ENCODE measurements at places on chromosomes 6 and 20.

DNA sequence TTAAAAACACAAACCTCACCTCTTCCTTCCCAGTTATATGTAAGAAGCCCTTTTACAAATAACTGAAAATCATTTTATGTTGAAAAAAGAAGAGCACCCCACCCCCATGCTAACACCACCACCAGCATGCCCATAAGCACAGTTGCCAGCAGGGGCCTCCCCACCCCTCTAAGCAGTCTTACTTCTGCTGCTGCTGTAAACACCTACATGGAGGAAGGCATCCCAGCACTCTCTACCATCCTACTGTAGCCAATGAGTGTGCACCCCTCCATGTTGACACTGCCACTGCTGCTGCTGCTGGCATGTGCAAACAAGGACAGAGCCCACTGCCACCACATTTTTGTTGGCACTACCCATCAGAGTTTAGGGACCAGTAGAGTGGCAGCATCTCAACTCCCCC lies 49.6 kb upstream of the PHIP start:
- H3K27ac ChIP-seq, result no peak overlapping the region
- no peaks in the 10 kb centered on the region for H3K27me3 ChIP-seq
- no peak overlapping the region for H3K4me3 ChIP-seq
- no peaks in the 10 kb centered on the region for H3K4me1 ChIP-seq
- DNase-seq, result no peak
- no peaks in the 10 kb centered on the region for H3K36me3 ChIP-seq

- H3K36me3 ChIP-seq, result no peaks in the 10 kb centered on the region
- no peaks in the 10 kb centered on the region for H3K4me1 ChIP-seq
- H3K27ac ChIP-seq, result no peak overlapping the region
Observed at GRCh38 chr20:60494476-60494875, 536.3 kb downstream of the CDH26 start.

DNA sequence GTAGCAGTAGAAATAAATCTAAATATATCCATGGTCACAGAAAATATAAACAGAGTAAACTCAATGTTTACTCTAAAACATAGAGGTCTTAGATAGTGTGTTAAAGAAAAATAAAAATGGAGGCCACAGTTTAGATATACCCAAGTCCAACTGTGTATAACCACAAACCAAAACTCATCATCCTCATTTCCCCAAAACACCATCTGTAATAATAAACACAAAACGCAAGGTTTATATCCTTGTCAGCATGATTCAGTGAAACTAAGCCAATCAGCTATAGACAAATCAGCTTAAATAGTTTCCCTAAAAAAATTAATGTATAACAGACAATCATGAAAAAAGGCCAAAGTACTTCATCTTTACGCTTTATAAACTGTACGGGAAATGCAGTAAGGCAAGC lies 2.7 kb upstream of the HACE1 start:
- no peak overlapping the region for H3K4me3 ChIP-seq
- no peak for DNase-seq
- no peak overlapping the region for H3K27ac ChIP-seq

DNA sequence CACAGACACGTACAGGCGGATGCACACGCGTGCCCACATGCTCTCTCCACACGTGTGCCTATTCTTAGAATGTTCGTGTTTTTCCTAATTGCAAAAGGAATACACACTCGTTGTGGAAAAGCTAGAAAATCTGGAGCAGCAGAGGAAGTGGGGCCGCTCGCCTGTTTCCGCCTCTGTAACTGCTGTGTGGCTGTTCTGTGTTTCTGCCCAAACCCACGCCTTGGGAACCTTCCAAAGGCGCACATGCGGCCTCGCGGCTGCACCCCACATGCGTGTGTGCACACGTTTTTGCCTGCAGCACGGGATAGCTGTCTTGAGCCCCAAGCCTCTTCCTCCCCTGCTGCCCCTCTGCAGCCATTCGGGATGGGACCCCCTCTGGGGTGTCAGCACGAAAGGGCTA lies 12.2 kb downstream of the SLC17A9 start:
- no peaks in the 10 kb centered on the region for H3K36me3 ChIP-seq
- H3K4me3 ChIP-seq, result no peak overlapping the region
- H3K27ac ChIP-seq, result no peak overlapping the region
- no peaks in the 10 kb centered on the region for H3K27me3 ChIP-seq
- DNase-seq, result no peak
- no peaks in the 10 kb centered on the region for H3K4me1 ChIP-seq

DNA sequence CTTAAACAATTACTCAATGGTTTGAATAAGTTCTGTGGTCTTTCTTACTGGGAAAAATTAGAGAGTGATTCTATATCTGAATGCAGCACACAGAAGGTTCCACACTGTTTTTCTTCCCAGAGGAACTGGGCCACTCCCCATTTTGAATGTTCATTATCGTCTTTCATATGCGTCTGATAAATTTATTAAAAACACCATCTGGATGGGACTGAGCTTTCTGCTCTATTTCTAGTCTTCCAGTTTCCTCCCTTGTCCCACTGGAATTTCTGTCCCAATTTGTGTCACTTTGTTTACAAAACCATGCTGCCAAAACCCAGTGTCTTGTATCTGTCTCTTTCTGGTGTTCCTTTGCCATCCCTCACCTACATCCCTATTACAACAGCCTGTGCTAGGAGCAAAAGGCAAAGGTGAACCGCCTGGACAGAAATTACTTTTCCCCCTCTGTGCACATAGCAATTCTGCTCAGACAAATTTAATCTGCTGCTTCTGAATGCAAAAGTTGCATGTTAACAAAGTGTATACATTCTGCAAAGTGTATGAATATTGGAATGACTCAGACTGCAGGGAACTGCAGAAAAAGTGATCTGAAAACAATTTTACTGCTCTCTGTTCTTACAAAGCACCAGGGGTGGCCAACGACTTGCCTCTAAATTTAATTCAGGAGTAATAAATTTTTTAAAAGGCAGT lies 333.6 kb downstream of the BTBD9 start:
- DNase-seq, result no peak
- no peaks in the 10 kb centered on the region for H3K27me3 ChIP-seq
- H3K4me3 ChIP-seq, result no peak overlapping the region
- H3K4me1 ChIP-seq, result no peaks in the 10 kb centered on the region

DNA sequence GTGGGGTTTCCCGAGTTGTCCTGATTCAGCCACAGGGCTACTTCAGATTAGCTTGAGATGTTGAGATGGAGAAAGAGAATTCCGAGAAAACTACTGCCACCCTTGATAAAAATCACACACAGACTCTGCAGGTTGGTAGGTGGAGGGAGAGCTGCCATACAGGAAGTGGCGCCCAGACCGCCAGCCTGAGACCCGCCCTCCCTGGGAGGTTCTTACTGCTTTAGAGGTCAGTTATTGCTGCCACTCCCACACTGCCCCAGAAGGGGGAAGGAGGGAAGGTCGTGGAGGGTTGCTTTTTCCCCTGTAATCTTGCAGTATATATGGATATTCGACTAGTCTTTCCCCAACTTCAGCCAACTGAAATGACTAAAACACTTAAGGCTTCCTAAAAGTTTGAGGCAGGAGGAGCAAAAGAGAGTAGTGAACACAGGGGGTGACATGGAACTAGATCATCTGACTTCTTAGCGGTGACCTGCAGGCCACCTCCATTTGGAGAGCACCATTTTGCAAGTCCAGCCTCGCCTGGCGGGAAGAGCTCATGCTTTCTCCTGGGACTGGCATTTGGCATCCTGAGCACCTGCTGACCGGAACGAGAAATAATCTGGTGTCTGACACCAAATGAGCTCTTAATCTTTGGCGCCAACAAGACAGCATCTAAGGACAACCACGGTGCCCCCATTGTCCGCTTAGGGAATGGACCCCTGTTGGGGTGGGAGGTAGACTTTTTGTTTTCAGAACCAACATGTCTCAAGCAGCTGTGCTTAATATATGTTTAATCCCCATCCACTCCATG lies 35.7 kb upstream of the SLC22A1 start:
- DNase-seq, result no peak
- no peaks in the 10 kb centered on the region for H3K27me3 ChIP-seq
- no peak overlapping the region for H3K4me3 ChIP-seq
- no peak overlapping the region for H3K27ac ChIP-seq
- no peaks in the 10 kb centered on the region for H3K36me3 ChIP-seq

GRCh38 chr6:79821859-79822258 lies 125.5 kb downstream of the ELOVL4 start:
- H3K27ac ChIP-seq, result no peak overlapping the region
- no peaks in the 10 kb centered on the region for H3K36me3 ChIP-seq
- H3K27me3 ChIP-seq, result no peaks in the 10 kb centered on the region
- no peaks in the 10 kb centered on the region for H3K4me1 ChIP-seq

GRCh38 chr6:10557913-10558312 lies 36.8 kb downstream of the GCNT2 start:
- no peak overlapping the region for H3K4me3 ChIP-seq
- no peak overlapping the region for H3K27ac ChIP-seq
- H3K4me1 ChIP-seq, result peaks cover 2% of the 10 kb centered on the region
- H3K36me3 ChIP-seq, result no peaks in the 10 kb centered on the region
- H3K27me3 ChIP-seq, result no peaks in the 10 kb centered on the region

DNA sequence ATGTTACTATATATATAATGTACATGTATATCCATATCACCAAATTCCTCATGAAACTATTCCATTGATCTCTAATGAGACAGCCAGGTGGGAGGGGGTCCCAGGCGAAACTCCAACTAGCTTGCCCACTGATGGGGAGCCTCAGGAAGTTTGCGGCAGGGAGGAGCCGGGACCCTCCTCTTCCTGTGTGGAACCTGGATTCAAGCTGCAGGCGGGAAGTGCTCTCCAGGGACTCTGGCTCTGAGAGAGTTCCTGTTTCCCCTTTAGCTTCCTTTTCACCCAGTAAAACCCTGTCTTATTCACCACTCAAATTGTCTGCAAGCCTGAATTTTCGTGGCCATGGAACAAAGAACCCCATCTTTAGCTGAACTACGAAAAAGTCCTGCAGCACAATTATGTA lies 152.2 kb downstream of the OPN5 start:
- no peak for DNase-seq
- no peaks in the 10 kb centered on the region for H3K4me1 ChIP-seq
- H3K27me3 ChIP-seq, result no peaks in the 10 kb centered on the region
- no peaks in the 10 kb centered on the region for H3K36me3 ChIP-seq

- no peaks in the 10 kb centered on the region for H3K27me3 ChIP-seq
- no peaks in the 10 kb centered on the region for H3K36me3 ChIP-seq
- no peak overlapping the region for H3K4me3 ChIP-seq
- peaks cover 10% of the 10 kb centered on the region for H3K4me1 ChIP-seq
- DNase-seq, result no peak
Observed at GRCh38 chr6:15305496-15305895, 59.6 kb downstream of the JARID2 start.

DNA sequence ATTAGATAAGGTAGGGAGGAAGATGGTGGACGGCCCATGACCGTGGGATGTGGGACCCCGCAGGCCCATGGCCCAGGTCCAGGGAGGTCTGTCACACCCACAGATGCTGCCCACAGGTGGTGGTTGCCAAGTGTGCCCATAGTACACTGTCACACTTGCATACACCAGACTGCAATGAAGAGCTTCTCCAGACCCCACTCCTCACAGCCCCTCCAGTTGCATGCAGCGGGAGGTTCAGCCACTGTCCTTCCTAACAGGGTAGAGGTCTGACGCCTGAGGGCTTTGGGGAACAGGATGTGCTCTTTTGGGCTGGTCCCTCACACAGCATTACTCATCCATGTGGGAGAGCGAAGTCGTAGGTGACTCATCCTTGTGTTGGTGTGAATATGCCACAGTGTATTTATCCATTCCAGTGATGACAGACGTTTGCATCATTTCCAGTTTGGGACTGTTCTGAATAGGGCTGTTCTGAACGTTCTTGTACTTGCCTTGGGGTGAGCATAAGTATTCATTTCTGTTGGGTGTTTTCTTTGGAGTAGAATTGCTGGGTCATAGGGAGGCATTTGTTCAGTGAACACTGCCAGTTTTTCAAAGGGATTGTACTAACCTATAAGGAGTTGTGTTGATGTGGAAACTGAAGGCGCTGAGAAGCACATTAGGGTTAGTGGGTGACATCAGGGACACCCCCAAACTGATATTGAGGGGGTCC lies 10.1 kb upstream of the PYGB start:
- no peak overlapping the region for H3K27ac ChIP-seq
- H3K4me3 ChIP-seq, result no peak overlapping the region
- H3K36me3 ChIP-seq, result no peaks in the 10 kb centered on the region
- H3K27me3 ChIP-seq, result no peaks in the 10 kb centered on the region
- H3K4me1 ChIP-seq, result peaks cover 8% of the 10 kb centered on the region

GRCh38 chr6:106108129-106108528 lies 22.0 kb downstream of the PRDM1 start:
- no peaks in the 10 kb centered on the region for H3K36me3 ChIP-seq
- H3K27me3 ChIP-seq, result no peaks in the 10 kb centered on the region
- no peaks in the 10 kb centered on the region for H3K4me1 ChIP-seq
- no peak overlapping the region for H3K4me3 ChIP-seq
- DNase-seq, result no peak

DNA sequence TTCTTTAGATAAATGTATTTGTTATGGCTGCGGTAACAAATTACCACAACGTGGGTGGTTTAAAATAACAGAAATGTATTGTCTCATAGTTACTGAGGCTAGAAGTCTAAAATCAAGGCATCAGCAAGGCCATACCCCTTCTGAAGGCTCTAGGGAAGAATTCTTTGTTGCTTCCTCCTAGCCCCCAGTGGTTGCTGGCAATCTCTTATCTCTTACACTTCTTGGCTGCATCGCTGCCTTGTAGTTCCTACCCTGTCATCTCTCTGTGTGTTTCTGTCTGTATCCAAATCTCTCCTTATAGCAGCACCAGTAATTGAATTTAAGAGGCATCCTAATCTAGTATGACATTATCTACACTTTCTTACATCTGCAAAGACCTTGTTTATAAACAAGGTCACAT lies 534.7 kb downstream of the PHF3 start:
- H3K36me3 ChIP-seq, result no peaks in the 10 kb centered on the region
- no peak for DNase-seq
- H3K27me3 ChIP-seq, result no peaks in the 10 kb centered on the region
- no peaks in the 10 kb centered on the region for H3K4me1 ChIP-seq
- no peak overlapping the region for H3K27ac ChIP-seq
- H3K4me3 ChIP-seq, result no peak overlapping the region

DNA sequence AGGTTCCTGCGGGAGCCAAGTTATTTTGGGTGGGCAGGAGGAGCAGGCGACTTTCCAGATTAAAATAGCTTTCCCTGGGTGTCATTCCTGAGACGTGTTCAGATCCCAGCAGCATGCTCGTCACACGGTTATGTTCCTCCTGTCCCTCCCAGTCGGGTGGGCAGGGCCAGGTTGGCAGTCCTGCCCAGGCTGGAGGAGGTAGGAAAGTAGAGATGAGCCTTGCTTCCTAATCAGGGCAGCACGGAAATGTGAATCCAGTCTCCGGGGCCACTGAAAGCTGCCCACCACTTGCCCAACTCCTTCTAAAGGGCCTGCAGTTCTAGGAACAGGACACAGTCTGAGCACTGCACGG lies 137.0 kb downstream of the MRPL14 start:
- no peak overlapping the region for H3K27ac ChIP-seq
- H3K4me3 ChIP-seq, result no peak overlapping the region
- H3K4me1 ChIP-seq, result peaks cover 12% of the 10 kb centered on the region
- H3K27me3 ChIP-seq, result no peaks in the 10 kb centered on the region

GRCh38 chr6:101294676-101295075 lies 98.8 kb upstream of the GRIK2 start:
- no peaks in the 10 kb centered on the region for H3K27me3 ChIP-seq
- H3K4me1 ChIP-seq, result no peaks in the 10 kb centered on the region
- no peak overlapping the region for H3K27ac ChIP-seq
- DNase-seq, result no peak

Data from ovary (tissue), 10 donors.